A172 (cell line): ENCODE measurements at places on chromosomes 2 and 18. TPM values are rescaled to one million over a fixed set of nuclear protein-coding genes. Genes with fewer than 3 reads are reported as not detected.

- DNase-seq = no peak
Measured at GRCh38 chr2:237260039-237260620, 153.8 kb downstream of the COL6A3 start.

- no peak for DNase-seq
Measured at GRCh38 chr2:31378389-31378788, 36.2 kb downstream of the XDH start.

- peak; percentile 97 for DNase-seq
Measured at GRCh38 chr2:201532686-201533304, 81.3 kb downstream of the STRADB start.

GRCh38 chr2:158923180-158923594, 45.3 kb upstream of the TANC1 start:
- DNase-seq = peak; percentile 18

DNA sequence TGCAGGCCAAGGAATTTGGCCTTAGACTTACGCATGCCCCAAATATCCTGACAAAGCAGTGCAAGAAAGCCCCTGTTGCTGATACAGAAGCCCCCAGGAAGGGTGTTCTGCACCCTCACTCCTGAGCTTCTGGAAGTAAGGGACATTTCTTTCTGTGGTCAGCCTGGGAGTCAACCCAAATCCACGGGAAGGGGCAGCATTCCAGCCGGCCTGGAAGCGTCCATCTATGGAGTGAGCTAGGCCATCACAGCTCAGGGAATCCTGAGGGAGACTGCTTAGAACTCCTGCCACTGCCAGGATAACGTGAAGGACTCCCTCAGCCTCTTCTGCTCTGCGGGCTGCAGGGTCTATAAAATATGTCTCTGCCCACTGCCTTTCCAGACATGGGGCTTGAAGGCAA, 173.9 kb downstream of the ANAPC1 start:
- DNase-seq = no peak

DNA sequence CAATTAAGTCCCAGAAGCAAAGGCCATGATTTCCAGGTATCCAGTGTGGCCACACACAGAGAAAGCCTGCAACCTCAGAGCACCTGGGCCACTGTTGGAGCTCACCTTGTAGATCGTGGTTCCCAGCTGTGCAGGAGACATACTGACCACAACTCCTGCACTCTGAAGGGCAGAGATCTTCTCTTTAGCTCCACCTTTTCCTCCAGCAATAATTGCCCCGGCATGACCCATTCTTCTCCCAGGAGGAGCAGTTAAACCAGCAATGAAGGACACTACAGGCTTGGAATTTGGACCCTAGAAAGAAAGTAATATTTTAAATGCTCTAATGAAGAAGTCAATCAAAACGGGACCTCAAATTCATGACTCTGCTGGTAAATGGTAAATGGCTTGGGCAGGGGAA, 33.8 kb downstream of the SUCLG1 start:
- DNase-seq = no peak

GRCh38 chr18:35049111-35050027, 8.2 kb downstream of the MAPRE2 start:
- no peak for DNase-seq

- no peak for DNase-seq
Measured at GRCh38 chr2:98801921-98802321, 71.0 kb upstream of the MGAT4A start.

DNA sequence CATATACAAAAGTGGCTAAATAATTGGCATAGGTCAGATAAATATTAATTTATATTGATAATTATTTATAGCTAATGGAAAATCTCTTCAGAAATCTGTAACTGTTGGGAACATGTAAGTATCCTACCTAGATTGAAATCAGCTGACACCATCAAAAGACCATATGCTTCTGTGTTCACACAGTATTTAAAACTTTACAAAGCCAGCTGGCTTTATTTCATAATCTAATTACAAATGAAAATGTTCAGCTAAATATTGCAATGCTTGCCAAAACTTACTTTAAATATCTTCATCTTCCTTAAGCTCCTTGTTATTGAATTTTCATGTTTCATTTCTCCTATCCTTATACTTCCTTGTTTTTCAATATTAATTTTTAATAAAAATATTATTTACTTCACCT, 190.9 kb upstream of the DOK6 start:
- DNase-seq = no peak

Gene MAPK4
- 0.05 and 0.07 TPM in 2 replicates for total RNA-seq

Gene IL36G
- total RNA-seq = not detected in 2 replicates

Gene CMPK2
- 11.4 and 12.7 TPM in 2 replicates for total RNA-seq

Gene PLA2R1
- total RNA-seq = 1.7 and 2.5 TPM in 2 replicates

Gene ACTG2
- not detected in 2 replicates for total RNA-seq

Gene LHCGR
- total RNA-seq = not detected in 2 replicates
